ENCODE measurements at places on chromosomes 7 and 10.

DNA sequence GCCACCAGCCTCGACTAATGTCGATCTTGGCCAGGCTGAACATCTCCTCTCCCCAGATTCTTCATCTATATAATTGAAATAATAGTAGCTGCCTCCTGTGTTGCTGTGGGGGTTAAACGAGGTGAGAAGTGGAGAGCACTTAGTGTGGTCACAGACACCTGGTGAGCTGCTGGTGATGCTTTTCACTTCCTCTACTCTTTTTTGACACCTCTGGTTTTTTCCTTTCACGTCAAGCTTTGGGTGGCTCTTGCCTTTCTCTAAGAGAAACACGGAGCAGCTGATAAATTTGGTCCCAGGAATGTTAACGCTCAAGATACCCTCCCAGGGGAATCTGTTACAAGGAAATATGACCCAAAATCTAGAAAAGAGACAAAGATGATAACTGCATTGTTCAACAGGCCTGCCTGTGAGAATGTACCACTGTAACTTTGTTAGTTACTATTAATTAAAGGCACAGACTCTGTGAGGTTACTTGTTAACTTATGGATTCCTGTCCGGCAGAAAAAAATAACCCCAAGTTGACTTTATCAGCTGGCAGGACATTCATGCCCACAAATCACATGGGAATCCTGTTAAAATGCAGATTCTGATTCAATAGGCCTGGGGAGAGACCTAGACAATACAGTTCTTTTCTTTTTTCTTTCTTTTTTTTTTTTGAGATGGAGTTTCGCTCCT, 9.5 kb upstream of the NPFFR1 start:
- peak; percentile 80 for DNase-seq

- peak; percentile 66 for DNase-seq
Observed at GRCh38 chr7:35630024-35630972, 64.6 kb downstream of the HERPUD2 start.

- DNase-seq: no peak
Observed at GRCh38 chr10:124665558-124665957, 78.6 kb downstream of the FAM53B start.

DNA sequence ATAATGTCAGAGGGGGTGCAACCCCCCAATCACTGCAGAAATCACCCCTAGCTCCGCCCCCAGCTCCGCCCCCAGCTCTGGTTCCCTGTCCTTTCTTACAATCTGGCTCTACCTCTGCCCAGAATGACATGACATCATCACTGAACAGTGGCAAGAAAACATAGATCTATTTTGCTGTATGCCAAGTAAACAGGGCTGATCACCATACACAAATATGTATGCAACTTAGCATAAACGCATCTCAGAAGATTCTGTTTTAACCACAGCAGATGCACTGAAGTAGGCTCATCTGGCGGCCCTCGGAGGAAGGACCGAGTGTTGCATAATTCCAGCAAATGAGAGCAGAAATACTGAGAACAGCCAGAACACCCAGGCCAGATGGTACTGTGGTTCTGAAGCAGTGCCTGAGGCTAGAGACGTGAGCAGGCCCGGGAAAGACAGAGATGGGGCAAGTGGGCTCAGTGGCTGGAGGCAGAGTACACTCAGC, 293.3 kb upstream of the KLF14 start:
- DNase-seq: no peak

- DNase-seq: peak; percentile 13
Observed at GRCh38 chr7:15686295-15686956, at the start of gene MEOX2. MEOX2 (minus strand) TSS chr7:15686683; CDS start chr7:15686402, 281 bp downstream.

DNA sequence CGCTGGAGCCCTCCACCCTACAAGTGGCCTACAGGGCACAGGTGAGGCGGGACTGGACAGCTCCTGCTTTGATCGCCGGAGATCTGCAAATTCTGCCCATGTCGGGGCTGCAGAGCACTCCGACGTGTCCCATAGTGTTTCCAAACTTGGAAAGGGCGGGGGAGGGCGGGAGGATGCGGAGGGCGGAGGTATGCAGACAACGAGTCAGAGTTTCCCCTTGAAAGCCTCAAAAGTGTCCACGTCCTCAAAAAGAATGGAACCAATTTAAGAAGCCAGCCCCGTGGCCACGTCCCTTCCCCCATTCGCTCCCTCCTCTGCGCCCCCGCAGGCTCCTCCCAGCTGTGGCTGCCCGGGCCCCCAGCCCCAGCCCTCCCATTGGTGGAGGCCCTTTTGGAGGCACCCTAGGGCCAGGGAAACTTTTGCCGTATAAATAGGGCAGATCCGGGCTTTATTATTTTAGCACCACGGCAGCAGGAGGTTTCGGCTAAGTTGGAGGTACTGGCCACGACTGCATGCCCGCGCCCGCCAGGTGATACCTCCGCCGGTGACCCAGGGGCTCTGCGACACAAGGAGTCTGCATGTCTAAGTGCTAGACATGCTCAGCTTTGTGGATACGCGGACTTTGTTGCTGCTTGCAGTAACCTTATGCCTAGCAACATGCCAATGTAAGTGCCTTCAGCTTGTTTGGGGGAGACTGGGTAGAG, at the start of gene COL1A2:
COL1A2 (plus strand) TSS at position 459 of the 704 bp plus-strand sequence; CDS start at position 596, 137 bp downstream.
- DNase-seq: peak; percentile 13

- no peak for DNase-seq
Observed at GRCh38 chr10:60801522-60801921, 23.2 kb downstream of the CDK1 start.

GRCh38 chr10:44761076-44761475, 150.1 kb upstream of the TMEM72 start:
- DNase-seq: no peak

DNA sequence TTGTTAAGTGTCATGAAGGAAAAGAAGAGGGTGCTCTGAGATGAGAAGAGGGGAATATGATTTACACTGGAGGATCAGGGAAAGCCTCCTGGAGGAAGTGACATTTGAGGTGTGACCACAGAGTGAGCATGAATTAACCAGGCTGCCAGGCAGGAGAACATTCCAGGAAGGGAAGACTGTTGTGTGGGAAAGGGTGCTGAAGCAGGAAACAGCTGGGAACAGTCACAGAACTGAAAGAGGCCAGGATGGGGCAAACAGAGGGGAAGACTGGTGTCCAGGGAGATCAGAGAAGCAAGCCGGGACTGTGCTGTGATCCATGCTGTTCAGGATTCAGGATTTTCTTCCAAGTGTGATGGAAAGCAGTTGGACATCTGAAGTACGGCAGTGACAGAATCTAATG, 14.9 kb downstream of the HIPK2 start:
- peak; percentile 88 for DNase-seq

GRCh38 chr7:66304536-66304935, 99.4 kb downstream of the TPST1 start:
- DNase-seq: no peak
